Stimulated activated CD4-positive, alpha-beta T cell treated with anti-CD3 and anti-CD28 coated beads, Interleukin-15, amount 100 ng/mL, for 1 hour (primary cell): ENCODE measurements at places on chromosomes 4 and X.

DNA sequence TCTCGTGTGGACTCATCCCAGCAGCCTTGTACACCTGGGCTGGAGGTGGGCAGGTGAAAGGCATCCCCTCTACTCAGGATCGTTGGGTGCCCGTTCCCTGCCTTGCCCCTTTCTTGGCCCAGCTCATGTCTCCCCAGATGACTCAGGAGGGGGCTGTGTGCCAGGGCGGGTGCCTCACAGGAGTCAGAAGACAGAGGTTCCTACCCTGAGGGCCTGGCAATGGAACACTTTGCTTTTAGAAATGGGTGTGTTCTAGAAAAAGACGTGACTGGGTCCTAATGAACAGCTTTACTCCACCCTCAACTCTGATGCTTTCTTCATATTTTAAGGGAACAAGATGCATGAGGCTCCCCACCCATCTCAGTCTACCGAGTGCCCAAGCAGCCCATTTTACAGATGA is 22.5 kb upstream of the TRIM2 start:
- DNase-seq = no peak

DNA sequence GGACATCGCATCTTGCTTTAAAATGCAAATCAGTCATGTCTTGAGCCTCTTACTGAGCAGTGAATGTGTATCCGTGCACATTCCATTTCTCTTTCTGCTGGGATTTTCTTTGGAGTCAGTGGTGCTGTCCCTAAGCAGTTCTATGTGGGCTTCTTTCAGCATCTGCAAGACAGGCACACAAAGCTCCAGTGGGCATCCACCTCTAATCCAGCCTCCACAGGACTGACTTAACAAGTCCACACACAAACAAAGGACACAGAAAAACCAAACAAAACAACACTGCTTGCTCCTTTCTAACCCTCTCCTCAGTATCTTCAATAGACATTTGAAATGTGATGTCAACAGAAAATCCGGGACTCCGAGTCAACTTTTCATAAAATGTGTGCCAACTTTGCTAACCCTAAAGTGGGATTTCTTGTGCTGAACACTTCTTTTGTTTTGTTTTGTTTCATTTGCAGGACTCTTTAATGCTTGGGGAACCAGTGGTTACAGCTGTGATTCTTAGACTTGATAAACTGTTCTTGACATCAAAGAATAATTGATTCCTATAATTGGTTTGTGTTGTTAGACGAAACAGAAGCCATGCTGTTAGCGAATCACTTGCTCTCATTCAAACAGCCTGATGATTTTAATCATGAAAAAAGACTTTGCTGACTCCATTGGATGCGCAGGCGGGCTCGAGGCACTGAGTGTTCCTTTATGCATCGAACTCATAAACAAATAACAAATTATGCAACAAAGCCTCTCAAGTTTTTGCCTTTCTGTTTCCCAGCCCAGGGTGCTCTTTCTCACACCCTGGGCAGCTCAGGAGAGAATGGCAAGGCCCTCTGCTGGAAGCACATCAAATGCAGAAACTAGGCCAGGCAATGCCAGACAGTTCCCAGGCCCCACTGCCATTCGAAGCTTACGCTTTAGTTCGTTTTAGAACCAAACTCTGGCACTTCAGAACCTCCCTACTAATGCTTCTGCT is 20.1 kb downstream of the ETNPPL start:
- DNase-seq = no peak

- no peak for DNase-seq
Measured at GRCh38 chrX:17591741-17592110, 145.6 kb upstream of the SCML1 start.

- no peak for DNase-seq
Measured at GRCh38 chr4:25818371-25818871, 44.4 kb downstream of the SEL1L3 start.

GRCh38 chr4:89204624-89205023 is 93.3 kb downstream of the TIGD2 start:
- DNase-seq = no peak

DNA sequence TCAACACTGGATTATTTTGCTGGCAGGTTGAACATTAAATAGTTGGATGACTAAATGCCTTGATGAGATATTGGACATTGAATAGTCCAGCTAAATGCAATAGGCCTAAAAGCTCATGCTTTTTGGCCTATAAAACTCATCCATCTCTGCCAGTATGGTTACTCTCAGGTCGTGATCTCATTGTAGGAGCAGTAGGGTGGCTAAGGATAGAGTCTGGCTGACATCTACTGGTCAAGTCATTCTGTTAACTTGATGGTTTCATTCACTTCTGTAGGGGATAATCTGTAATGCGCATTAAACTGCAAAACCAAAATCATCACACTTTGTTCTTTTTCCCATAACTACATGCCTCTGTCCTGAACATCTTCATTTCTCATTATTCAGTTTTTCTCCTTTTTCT is 227.0 kb downstream of the DKK2 start:
- no peak for DNase-seq

DNA sequence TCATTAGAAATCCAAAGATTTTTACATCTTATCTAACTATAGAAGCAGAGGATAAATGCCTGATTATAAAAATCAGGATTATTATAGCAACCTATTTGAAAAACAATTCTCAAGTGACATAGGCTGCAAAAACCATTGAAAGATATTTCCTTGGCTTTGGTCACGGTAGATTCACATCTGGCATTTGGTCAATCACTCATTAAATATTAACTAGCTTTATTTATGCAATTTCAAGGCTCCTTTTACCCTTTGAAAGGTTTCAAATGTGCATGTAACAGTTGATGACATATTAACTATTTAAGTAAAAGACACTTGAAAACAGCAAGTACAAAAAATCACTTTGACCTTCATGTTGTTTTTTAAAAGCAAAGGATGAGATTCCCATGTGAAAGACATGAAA is 98.1 kb downstream of the MMRN1 start:
- DNase-seq = no peak

DNA sequence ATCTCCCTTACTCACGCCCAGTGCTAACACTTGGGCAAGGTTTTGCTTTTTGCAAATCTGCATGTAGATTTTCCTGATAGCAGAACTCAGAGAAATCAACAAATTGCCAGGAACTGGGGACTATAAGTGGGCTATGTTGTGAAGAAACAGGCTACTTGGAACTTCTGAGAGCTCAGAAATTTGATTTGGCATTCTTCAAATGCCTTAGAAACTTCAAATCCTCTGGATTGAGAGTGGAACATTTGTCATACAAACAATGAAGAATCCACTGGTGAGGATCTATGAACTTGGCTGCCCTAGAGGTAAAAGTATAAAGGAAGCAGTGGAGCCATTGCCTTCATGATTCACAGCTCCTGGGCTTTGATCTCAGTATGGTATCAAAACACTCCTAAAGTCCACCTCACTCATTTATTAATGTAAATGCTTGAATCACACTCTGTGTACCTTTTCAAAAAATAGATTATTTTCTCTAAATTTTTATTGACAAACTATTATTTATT is 126.0 kb downstream of the GLRA3 start:
- no peak for DNase-seq

DNA sequence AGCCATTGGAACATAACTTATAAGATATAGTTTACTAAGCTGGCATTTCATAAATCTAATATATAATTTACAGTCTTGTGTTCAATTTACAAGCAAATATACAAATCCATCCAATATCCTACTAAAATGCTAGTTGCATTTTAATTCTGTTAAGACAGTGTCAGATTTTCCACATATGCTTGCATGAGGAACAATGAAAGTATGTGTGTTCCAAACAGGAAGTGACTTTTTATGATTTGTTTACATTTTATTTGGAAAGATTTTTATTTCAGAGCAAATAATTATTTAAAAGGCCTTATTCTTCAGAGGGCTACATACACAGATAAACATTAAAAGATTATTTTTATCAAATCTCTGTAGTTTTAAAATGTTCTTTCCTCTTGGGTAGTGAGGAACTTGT is 130.1 kb downstream of the KLHL34 start:
- DNase-seq = no peak

- DNase-seq = no peak
Measured at GRCh38 chr4:41963105-41963504, 18.5 kb upstream of the DCAF4L1 start.

DNA sequence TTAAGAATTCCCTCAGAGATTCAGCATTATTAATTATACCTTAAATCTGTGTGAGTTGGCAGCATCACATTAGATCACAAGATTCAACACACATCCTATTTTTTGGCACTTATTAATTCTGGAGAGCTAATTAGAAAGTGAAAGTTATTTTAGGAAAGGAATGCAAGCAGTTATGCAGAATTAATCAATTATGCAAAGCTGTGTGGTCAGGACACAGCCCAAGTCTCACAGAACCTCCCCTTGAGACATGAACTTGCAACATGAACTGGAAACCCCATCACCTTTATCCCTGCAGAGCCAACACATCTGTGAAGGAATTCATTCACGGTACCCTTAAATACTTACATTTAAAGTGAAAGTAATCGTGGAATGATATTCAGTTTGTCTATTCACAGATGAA is 80.5 kb downstream of the TSPAN5 start:
- DNase-seq = no peak

GRCh38 chr4:46441136-46441859 is 51.4 kb upstream of the GABRA2 start:
- no peak for DNase-seq

- DNase-seq = no peak
Measured at GRCh38 chr4:5812506-5813229, 80.2 kb downstream of the CRMP1 start.

- no peak for DNase-seq
Measured at GRCh38 chrX:16137416-16138107, 14.2 kb downstream of the GRPR start.

DNA sequence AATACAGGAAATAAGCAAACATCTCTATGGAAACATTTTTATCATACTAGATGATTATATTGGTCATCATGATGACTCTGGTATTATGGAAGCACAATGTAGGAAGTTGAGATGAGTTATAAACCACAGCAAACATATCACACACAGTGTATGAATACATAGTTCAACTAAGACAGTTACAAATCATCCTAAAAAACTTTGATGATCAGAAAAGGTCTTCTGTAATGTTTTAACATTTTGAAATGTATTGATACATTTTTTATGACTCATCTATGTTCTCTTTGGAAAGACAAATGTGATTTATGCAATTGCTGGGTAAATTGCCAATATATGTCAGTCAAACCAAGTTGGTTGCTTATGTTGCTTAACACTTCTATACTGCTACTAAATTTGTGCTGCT is 4.8 kb downstream of the CXCL3 start:
- no peak for DNase-seq

DNA sequence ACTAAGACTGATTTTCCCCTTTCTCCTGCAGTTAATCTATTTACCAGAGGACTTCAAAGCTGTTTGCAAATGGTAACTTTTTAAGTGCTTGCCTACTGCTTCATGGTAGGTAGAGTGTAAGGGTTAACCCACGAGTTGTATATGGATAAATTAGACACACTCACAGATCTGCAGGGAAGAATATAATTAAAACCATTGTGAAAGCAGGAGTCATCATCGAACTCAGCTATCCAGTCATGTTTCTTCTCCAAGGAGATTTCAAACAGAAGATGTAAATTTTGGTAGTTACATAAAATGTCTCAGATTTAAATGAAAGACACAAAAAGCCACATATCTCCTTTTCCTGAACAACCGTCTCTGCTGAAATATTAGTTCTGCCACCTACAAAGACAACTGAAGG is 549 bp upstream of the XG start:
- DNase-seq = no peak

- DNase-seq = no peak
Measured at GRCh38 chr4:147984065-147984777, 252.3 kb downstream of the ARHGAP10 start.

DNA sequence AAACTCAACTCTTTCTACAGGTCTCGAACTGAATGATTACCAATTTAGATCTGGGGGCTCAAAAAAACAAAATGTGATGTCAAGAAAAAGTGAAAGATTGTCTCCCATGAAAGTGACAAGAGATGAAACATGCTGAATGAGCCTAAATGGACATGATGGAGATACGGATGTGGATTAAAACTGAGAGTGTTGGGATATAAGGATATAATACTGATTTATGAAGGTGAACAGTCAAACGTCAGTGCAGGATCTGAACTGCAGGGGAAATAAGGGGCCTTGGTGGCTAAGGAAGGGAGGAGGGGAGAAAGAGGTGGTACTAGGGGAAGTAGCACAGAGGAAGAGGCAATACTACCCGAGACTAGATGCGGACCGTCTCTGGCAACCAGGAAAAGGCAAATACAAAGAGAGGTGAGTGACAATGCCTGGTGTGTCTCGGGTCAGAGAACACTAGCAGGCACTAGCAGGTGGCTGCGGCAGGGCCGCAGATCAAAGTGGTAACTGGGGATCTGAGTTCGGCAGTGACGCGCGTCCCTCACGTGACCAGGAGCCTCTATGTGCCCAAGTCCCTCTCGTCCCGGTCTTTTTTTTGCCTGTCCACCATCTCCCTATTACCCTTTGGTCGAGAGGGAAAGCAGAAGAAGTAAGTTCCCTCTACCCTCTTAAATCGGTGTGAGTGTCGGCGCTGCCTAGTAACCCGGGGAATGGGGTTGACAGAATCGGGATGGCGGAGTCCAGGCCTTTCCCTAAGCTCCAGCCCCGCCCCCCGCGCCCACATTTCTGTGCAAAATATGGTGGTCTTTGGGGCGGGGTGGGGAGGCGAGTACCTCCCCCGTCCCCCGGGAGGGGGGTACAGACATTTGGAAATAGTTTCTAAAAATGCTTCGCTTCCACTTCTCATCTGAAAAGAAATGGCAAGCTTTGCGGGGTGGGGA is at the start of gene TCEAL1:
Gene TCEAL1, plus strand, starts transcription at position 590 of the 932 bp plus-strand sequence. CDS start 942 bp downstream, outside the sequence.
- DNase-seq = no peak

DNA sequence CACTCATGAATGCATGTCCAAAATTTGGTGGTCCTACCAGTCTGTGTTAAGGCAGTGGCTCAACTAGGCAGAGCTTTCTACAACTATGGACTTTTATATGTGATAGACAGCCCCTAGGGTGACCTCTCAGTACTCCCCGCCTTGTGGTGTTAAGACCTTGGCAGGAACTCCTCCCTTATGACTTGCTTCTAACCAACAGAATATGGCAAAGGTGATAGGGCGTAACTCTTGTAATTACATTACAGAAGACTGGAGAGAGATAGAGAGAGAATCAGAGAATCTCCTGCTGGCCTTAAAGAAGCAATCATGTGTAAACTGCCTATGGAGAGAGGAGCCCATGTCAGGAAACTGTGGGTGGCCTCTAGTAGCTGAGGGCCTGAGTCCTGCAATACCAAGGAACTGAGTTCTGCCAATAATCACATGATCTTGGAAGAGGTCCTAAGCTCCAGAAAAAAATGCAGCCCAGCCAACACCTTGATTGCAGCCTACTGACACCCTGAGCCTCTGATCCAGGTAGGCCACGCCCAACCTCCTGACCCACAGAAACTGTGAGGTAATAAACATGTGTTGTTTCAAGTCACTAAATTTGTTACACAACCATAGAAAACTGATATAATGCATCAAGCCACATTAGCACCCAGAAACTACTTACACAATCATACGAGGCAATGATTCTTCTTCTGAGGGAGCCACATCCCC is 68.9 kb downstream of the INPP4B start:
- no peak for DNase-seq
